ENCODE measurements at places on chromosomes 6 and 20.

GRCh38 chr6:35262596-35262995 is 3.1 kb downstream of the ZNF76 start:
- DNase-seq = no peak

DNA sequence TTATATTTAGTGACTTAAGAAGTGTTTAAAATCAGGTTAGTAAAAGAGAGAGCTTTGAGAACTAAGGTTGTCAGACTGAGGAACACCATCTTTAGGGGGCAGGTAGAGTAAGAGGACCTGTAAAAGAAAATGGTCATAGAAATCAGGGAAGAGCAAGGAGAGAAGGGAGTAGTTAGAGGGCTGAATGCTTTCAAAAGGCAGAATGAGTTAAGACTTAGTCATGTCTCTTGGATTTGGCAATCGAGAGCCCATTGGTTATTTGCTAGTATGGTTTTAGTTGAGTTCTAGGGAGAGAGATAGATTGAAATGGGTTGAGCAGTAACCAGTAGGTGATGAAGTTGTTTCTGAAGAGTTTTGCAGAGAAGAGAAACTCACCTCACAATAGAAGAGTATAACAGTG is 51.1 kb downstream of the RALGAPB start:
- DNase-seq = no peak

DNA sequence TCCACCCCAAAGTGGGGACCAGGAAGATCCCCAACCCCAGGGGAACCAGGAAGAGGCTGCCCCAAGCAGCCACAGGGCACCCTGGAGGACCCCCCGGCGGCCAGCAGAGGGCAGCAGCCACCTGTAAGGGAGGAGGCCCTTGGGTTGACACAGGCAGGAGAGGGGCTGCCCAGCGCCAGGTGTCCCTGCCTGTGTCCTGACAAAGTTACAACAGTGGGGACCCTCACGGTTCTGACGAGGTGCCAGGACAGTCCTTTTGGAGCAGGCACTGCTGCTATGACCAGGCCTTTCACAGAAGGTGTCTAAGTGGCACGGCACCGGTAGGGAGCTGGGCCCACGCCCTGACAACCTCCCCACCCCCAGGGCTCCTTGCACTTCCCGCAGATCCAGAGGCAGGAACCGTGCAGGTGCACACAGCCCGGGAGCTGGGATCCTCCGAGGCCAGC is 176.7 kb downstream of the BMP7 start:
- DNase-seq = peak; percentile 18

DNA sequence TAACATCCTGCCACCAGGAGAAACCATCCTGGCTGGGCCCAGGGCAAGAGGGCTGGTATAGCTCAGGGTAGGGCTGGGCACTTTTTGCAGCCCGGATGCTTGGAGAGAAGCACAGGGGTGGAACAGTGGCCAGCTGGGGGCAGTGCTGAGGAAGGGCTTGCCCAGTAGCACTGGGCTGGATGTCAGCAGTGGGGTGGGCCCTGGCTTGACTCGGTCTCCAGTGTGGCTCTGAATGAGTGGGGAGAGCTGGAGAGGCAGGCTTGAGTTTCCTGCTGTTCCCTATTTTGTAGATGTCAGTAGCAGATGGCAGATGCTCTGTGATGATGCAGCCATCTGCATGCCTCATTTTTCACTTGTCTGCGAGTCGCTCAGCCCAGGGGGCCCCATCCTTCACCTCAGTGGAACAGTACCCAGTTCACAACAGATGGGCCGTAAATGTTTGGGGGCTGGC is 56.3 kb upstream of the TULP1 start:
- no peak for DNase-seq

DNA sequence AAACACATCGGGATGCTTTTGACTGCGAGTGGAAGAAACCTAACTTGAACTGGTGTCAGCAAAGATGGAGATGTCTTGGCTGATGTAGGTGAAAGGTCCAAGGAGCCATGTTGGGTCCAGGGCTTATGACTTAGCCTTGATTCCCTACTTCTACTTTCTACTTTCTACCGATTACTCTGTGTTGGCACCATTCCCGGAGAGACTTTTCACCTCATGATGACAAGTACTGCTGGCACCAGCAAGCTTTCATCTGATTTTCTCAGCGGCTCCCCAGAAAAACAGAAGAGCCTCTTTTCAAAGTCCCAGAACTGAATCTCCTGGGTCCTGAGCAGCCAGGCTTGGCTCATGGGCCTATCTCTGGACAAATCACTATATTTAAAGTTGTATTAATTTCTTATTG is 4.9 kb upstream of the EDN3 start:
- DNase-seq = no peak

GRCh38 chr20:38297916-38298674 is 5.9 kb upstream of the BPI start:
- no peak for DNase-seq

DNA sequence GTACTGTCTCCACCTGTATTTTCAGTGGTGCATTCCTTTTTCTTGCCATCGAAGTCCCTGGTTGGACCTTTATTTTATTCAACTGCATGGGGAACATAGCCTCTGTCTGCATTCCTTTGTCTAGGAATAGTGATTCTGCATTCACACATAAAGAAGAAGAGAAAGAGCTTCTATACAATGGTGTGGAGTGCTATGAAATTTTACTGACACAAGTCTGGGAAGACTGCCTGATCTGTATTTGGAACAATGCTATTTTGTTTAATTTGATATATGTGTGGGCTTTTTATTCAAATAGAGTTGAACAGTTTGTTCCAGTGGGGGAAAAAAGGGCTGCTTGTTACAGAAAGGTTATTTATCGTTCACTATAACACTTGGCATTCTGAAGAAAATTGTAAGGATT is 375.7 kb upstream of the POU3F2 start:
- no peak for DNase-seq

- no peak for DNase-seq
These were observed 1.4 kb upstream of the HLA-E start for GRCh38 chr6:30487926-30488325.

DNA sequence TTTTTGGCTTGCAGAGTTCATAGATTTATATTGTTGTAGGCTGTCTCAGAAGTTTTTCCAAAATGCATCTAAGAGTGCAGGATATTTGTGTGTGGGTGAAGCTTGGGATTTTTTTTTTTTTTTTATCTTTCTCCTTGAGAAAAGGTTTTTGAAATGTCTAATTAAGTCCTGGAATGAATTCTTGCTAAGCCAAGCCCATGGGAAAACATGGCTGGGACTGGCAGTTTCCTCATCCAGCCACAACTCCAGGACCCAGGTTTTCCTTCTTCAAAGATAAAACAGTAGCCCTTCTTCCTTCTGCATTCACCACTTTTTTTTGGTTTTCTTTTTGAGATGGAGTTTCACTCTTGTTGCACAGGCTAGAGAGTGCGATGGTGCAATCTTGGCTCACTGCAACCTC is 242.5 kb upstream of the JAG1 start:
- DNase-seq = no peak

DNA sequence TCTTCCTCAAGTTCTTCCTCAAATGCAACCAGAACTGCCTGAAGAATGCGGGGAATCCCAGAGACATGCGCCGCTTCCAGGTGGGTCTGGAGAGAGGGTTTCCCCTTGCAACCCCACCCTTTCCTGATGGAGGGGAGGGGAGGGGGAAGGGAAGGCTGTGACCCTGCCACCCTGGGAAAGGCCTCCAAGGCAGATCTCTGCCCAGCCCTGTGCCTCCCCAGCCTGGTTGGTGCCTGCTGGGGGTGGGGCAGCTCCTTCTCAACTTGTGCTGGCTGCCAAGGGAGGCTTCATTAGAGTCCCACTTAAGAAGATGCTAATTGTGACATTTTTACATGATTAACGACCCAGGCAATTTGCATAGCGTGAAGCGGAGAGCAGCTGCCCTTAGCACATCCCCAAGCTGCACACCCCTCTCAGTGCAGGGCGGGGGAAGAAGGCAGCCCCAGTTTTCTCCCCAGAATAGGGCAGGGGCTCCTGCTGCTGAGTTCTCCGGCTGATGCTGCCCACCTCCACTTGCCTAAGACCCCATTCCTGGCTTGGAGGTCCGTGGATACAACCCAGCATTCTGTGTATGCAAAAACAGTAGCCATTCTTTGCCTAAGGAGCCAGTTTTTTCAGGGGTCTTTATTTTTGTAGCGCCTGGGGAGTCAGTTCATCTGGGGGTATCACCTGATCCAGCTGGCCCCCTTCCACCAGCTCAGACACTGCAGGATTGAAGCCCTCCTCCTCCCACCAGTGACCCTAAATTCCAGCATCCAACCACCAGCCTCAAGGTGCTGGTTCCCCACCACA is 51.7 kb downstream of the CPXM1 start:
- no peak for DNase-seq

DNA sequence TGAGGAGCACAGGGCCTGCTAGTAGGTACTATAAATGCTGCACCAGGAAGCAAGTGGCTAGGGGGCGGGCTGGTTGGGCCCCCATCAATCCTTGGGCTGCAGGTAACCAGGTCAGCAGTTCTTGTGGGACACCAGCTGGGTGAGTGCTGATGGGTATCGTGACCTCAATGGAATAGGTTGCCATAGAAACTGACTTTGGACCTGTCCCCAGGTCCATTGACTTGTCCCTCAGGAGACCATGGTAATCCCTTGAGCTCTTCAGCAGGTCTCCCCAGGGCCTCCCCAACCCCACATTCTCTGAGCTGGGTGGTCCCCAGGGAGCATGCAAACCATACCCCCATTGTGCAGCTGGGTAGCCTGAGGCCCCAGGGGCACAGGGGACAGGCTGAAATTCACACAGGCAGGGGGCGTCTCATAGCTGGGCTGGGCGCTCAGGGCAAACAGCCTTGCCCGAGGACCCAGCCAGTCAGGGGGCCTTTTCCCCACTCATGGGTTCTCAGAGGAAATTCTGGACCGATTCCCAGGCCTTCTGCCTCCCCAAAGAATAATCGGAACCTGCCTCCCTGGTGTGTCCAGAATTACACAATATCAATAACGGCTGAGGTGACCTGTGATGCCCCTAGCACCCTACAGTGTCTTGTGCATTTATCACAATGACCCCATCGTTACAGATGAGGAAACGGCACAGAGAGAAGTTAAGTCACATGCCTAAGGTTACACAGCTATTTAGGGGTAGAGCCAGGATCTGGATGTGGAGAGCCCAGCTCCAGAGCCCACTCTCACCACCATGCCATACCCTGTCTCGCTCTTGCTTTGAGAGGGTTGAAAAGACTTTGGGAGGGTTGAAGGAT is 35.9 kb downstream of the SRC start:
- DNase-seq = no peak

- peak; percentile 24 for DNase-seq
These were observed 173.4 kb downstream of the PLCB1 start for GRCh38 chr20:8305449-8305978.

DNA sequence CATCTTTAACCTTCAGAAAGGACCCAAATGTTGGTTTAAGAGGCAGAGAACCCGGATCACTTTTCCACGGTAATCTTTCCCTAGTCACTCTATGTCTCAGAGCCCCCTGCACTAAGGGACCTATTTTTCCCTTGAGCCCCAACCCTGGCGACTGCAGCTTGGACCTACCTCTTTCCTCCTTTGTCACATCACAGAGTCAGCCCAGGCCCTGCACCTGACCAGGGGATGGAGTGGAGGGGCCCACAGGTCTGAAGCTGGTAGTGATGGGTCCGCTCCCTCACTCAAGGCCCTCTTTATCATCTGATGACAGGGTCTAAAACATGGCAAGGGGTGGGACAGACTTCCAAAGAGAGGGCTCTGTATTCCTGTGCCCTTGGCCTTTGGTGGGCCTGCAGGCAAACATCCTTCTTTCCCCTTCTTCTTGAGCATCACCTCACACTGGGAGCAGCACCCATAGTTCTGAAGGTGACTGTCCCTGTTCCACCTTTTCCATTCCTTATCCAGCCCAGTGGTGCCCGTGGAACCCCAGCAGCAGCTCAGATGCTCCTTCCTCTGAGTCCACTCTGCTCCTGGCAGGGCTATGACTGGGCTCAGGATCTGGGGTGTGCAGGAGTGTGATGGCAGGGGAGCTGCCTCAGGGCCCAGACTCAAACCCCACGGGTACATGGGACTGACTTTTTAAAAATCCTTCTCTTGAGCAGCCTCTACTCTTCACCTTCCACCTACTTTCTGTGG is 6.3 kb downstream of the RAET1L start:
- DNase-seq = no peak

- DNase-seq = no peak
These were observed 106.8 kb downstream of the GJA10 start for GRCh38 chr6:90000864-90001731.

- no peak for DNase-seq
These were observed 1.7 kb upstream of the TMEM170B start for GRCh38 chr6:11535801-11536230.

GRCh38 chr6:121830736-121831135 is 395.3 kb downstream of the GJA1 start:
- no peak for DNase-seq

DNA sequence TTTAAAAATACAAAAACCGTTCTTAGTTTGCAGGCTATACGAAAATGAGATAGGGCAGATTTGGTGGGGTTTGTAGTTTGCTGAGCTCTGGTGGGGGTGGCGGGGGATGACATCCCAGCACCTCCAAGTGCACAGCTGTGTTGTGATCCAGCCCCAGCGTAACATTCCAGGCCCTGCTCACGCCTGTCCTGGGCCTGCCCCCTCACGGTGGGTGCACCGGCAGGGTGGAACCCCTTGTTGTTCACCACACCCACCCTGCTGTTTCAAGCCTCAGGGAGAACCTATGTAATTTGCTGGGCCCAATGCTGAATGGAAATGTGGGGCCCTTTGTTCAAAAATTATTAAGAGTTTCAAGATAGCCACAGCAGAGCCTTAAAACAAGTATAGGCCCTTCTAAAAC is 25.0 kb downstream of the ARMC2 start:
- DNase-seq = no peak

GRCh38 chr20:4084096-4084495 is 68.7 kb upstream of the RNF24 start:
- no peak for DNase-seq

DNA sequence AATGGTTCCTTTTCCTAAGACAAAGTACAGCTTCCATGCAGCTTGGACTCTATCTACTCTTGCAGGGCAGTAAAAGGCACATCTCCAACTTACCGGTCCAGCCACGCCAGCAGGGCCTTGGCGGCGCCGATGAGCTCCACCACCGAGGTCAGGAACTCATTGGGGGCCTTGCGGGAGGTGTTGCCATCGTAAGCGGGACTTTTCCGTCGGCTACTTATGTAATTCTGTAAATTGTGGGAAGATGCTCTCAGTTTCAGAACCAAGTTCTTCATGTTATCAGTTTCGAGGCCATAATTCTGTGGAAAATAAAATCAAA is 68.5 kb downstream of the CNKSR3 start:
- DNase-seq = no peak
